ENCODE measurements at places on chromosomes 3 and 15.

GRCh38 chr3:72123908-72124441 lies 339.0 kb upstream of the PROK2 start:
- no peak for DNase-seq

GRCh38 chr3:120258009-120258408 lies 27.0 kb downstream of the GPR156 start:
- DNase-seq, result no peak

DNA sequence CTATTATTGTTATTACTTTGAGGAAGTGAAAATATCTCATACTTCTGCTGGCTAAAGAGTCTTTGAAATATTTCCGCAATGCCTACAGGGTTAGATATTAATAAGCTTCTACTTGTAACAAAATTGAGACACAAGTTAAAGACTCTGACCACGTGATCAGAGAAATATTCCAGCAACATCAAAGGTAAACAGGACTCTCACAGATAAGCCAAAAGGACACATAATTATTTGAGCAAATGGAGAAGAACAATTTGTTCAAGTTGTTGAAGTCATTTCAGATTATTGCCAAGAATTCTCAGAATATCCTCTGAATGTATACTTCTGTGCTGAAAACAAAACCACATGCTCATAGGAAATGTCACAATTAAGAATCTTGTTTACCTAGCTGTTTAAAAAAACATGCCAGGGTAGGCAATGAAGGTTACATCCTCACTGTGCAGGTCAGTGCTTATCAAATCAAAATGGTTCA lies 225.8 kb upstream of the ALCAM start:
- DNase-seq, result no peak

GRCh38 chr3:46324036-46324435 lies 29.9 kb upstream of the CCR2 start:
- no peak for DNase-seq

DNA sequence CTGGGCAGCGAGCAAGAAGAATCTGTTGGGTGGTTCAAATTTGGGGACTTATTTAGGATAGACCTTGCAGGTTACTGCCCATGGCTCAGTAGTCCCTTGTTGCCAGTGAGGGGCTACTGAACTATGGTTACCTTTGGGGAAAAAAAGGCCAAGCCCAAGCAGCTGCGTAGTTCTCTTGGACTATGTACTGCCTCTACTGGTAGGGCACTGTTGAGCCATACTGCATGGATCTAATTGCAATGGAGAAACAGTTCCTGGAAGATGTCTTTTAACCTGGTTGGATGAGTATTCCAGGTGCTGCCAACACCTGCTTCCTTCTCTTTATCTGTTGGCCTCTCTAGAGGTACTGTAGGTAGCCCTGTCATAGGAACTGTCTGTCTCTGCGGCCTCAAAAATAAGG lies 671.9 kb upstream of the CBLB start:
- DNase-seq, result no peak

DNA sequence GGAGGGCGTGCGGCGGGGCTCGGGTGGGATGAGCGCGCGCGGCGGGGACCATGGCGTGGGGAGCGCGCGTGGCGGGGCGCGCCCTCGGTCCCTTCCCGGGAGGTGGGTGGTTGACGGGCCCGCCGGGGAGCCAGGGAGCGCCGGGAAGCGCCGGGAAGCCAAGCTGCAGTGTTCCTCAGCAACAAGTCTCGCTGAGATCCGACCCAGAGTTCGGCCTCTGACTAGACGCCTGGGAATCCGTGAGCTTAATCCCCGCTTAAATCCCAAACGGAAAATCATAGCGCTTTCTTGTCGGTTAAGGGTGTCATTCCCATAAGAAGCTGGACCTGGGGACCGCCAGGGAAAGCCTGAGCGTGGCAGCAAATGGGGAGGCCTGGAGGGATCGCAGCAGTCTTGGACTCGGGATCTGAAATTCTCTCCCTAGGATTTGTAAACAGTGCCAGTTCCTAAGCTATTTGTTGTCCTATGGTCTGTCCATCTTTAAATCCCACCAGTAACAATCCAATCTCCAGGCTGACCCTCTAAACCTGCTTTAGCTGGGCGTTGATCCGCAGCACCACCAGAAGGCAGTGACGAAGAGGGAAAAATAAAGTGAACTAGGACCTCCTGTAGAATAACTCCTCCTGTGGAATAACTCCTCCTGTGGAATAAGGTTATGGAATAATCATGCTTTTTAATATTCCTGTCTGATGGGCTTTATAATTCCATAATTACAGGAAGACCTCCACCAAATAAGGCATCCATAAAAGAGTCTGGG lies 570 bp upstream of the NEDD4 start:
- DNase-seq, result no peak

DNA sequence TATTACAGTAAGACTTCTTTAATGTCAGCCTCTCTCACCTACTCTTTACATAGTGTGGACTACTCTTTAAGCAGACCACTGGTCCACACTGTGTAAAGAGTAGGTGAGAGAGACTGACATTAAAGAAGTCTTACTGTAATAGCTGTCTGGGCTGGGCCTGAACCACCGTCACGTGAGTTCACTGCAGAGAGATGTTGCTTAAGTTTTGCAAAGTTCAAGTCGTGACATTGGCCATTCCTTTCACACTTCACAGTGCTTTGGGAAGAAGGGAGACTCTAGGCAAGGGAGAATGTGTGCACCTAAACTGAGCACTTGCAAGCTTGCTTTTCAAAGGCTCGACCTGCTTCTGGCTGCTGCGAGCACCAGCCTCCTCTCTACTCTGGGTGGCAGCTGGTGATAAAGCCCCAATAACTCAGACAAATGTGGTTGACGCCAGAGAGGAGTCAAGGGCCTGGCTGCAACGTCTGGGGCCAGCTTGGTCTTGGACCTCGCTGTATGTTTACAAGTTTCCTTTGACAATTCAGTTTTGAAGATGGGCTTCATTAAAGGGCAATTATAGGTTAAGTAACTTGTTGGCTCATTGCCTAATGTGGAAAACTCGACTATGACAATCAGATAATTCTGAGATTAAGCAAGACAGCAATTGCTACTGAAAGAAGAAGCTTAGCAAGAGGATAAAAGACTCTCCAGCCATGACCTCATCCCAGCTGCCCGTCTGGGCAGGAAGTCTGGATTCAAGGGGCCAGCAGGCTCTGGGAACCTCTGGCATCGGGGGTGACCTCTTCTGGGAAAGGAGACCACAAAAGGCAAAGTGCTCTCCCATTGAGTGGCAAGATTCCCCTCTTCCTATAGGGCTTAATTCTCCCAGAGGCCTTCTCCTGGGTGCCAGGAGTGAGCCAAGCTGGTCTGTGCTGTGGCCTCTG lies 242.1 kb upstream of the TLE3 start:
- DNase-seq, result no peak

DNA sequence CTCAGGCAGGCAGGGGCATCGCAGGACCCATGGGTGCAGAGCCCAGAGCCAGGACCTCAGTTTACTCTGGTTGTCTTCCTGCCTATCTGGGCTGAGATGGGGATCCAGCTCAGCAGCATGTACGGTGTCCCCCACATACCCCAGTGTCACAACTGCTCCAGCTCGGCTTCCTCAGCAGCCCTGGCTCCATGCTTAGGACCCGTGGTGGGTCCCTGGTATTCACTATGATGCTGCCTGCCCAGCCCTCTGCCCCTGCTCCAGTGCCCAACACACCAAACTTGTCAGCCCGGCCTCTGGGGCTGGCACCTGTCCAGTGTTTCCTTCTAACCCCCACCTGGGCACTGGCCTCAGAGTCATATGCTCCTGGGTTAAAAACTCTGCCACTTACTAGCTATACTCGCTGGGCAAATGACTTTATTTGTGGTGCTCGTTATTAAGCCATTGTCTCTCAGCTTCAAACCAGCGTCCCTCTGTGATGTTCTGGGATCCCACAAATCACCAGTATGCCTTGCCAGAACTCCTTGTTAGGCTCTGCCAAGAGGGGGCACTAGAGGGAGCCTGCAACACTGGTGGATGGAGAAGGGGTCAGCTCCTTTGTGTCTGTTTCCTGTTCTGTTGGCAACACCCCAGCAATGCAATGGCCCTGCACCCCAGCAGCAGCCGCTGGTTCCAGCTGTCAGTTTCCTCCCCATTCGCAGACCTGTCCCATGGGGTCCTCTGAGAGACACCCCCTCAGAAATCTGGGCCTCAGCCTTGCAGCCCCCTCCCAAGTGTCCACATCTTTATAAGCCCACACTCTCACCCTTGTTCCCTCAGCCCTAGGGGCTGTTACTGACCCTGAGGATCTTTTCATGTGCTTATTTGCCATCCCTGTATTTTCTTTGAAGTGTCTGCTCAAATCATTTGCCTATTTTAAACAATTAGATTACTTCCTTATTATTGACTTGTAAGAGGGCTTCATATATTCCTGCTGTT lies 24.1 kb upstream of the MRPS22 start:
- DNase-seq, result no peak

DNA sequence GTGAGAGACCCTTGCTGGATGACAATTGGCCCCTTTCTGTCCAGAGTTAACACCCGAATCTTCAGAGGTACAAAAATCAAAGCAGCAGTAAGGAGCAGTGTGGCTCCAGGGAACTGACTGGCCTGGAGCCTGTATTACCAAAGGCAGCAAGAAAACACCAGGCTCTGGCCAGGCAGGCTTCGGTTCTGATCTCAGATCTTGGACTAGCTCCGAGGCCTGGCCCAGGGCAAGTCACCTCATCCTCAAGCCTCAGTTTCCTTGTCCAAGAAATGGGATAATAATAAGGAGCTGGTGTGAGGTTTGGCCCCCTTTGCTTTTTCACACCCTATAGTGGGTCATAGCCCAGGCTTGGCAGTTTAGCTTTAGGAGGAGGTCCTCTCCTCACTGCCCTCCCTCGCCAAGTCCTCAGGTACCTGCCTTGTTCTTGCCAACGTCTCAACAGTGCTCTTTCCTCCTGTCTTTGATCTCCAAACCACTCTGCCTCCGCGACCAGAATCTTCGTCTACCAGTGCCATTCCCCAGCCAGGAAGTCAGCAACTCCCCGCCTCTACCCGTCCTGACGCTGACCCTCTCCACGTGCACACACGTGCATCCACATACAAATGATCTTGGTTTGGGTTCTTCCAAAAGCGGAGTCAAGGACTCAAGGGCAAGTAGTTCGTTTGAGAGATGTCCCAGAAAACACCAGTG lies 82.6 kb upstream of the TLE3 start:
- DNase-seq, result no peak

GRCh38 chr3:99419116-99419515 lies 219.3 kb upstream of the COL8A1 start:
- no peak for DNase-seq

- no peak for DNase-seq
Observed at GRCh38 chr3:120163026-120163425, 68.8 kb upstream of the GSK3B start.

DNA sequence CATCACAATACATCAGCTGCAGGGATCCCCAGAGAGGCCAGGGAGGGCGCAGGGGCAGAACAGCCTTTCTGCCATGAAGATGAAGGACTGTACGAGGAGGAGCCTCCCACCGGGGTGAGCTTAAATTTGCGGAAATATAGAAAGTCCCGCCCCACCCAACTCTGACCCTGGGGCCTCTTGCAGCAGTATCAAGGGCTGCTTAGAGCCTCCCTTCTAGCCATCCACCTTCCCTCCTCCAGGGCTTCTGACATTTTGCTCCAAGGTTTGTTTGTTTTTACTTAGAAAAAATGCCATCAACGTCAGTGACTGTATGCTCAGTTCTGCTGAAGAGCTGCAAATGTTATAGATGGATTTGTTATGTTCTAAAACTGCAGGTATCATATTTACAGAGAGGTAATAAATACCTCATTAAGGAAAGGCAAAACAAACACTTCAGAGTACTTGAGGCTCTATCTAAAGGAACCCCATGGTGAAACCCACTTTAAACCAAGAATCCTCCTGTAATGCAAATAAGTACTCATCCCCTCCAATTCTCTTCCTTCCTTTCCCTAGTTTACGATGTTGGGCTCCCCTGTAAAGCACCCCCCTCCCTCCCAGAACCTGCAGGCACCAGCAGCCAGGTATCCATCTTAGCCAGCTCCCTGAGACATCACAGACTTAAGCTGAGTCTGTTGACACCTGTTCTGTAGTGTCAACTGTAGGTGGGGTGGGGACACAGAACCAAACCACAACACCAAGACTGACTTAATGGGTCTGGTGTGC lies 30.5 kb downstream of the RFTN1 start:
- peak; percentile 64 for DNase-seq

DNA sequence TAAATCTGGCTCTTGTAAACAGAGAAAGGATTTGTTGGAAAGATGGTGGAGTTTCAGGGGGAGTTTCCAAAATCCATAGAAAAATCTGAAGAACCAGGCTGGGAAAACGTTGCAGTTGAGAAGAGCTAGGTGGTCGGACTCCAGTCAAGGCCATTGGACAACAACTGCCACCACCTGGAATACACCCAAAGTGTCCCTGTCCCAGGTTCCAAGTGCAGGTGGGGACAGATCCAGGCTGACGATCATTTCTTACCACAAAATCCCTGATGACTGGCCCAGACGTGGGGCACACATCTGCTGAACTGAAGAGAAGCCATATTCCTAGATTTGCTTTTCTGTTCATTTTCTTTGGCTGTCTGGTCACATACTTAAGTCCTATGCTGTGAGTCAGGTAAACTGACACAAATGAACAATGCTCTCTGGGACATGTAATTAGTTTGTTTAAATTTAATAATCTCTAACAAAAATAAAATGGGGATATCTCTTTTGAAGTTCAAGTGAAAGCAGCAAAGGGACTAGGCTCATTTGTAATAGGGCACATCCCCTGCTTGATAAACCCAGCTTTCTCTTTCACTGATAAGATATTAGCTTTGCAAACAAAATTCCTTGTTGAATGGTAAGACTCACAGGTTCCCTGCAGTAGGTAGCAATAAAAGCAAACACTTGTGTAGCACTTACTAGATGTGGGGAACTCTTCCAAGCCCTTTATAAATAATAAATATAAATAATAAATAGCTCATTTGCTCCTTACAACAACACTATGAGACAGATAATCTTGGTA lies 88.5 kb downstream of the MYLK start:
- no peak for DNase-seq
